Fibroblast of skin of right biceps (primary cell): ENCODE measurements at places on chromosomes 1 and 21.

GRCh38 chr1:53015508-53015860 is 46.5 kb upstream of the PODN start:
- DNase-seq: no peak

- peak; percentile 74 for DNase-seq
These were observed 102.3 kb downstream of the OMA1 start for GRCh38 chr1:58443986-58444868.

GRCh38 chr1:183881387-183882131 is 76.6 kb downstream of the RGL1 start:
- peak; percentile 93 for DNase-seq

- DNase-seq: peak; percentile 58
These were observed 1.8 kb upstream of the CYB5R1 start for GRCh38 chr1:202968895-202969295.

DNA sequence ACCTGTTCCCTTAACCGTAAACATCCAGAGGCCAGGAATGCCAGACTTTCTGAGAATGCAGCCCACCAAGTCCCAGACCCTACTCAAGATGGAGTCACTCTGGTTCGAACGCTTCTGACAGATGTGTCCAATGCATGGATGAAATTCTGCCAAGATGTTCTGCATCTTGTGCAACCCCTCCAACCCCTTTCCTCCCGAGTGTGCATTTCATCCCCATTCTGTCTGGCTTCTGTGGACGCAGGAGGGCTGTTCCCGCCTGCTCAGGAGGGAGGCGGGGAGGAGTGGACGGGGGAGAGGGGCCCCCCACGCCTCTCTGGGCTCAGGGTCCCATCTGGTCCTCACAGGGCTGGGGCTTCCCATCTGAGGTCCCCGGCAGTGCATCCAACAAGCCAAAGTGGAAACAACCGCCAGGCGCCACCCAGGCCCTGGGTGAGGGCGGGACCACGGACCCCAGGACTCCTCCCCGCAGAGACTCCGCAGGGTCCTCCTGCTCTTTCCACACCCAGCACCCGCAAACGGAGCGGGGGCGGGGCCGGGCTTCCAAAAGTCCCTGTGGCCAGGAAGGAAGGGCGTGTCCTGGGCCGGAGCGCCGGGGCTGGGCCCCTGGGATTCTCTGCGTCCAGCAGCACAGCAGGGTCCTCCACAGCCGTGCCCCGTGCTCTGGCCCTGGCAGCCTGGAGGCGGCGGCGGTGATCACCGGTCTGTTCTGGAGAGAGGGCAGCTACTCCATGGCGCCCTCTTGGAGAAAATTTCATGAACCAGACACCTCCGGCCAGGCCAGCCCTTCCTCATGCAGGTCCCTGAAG is 27.8 kb upstream of the SUMO3 start:
- DNase-seq: peak; percentile 61

- DNase-seq: peak; percentile 97
These were observed 26.2 kb upstream of the A3GALT2 start for GRCh38 chr1:33346927-33347649.

GRCh38 chr1:208349694-208350330 is 105.6 kb upstream of the PLXNA2 start:
- DNase-seq: no peak

GRCh38 chr1:206486995-206487788 is 16.9 kb downstream of the IKBKE start:
- no peak for DNase-seq

DNA sequence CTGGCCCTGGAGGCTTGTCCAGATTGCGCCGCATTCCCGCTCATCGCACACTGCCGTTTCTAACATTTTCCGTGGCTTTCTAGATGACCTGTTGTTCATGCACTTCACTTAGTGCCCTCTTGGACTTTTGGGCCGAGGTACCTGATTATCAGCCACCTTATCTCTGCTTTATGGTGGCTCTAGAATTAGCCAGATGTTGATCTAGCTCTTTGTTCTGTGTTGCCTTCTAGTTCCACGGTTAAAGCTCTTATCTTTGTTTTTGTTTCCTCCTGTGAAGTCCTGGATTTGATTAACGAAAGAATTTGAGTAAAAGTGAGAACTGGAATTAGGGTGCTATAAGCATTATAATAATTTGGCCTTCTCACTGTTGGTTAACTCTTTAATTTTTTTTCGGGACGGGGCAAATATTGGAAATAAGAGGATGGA is 945 bp downstream of the RNPEP start:
- no peak for DNase-seq

GRCh38 chr1:227942021-227942715 is 5.6 kb downstream of the WNT9A start:
- DNase-seq: no peak

GRCh38 chr1:29757866-29758780 is 521.8 kb downstream of the PTPRU start:
- no peak for DNase-seq

DNA sequence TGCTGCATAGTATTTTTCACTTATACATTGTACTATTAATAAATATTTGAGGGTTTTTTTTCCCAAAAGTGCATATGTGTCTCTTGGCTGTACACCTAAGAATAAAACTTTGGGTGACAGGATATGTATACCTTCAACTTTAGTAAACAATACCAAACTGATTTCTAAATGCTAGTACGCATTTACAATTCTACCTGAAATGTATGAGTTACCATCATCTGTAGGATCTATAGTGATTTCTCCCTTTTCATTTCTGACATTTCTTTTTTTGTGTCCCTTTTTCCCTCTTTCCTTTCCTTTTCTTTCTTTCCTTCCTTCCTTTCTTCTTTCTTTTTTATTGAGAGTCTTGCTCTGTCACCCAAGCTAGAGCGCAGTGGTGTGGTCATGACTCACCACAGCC is 16.7 kb upstream of the BMP8B start:
- DNase-seq: no peak

DNA sequence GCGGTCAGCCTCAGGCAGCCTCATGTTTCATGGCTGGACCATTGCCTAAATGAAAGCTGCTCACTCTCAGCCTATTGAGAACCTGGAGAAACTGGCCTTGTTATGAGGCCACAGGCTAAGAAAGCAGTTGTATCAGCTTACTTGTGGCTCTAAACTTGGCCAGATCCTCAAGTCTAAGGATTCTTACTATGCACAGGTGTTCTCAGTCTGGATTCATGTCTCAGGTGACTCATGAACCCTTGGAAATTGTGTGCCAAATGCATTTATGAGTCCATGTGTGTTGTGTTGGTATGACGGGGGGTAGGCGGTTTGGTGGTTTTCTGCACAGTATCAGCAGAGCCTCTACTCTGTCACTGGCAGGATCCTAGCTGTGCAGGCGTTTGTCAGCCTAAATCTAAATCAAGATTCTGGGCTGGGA is 90.4 kb downstream of the ROR1 start:
- no peak for DNase-seq

DNA sequence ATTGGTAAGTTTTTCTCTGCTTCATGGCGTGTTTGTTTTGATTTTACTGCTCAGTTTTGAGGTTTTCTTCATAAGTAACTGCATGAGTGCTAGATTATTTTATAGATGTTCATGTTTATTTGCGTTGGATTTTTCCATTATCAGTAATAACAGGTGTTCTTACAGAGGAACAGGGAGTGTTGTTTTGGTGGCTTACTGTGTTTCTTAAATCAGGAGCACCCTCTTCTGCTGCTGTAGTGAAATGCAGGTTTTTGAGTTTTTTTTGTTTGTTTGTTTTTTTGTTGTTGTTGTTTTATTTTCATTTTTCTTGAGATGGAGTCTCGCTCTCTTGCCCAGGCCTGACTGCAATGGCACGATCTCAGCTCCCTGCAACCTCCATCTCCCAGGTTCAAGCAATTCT is 32.6 kb downstream of the CTBS start:
- DNase-seq: no peak

DNA sequence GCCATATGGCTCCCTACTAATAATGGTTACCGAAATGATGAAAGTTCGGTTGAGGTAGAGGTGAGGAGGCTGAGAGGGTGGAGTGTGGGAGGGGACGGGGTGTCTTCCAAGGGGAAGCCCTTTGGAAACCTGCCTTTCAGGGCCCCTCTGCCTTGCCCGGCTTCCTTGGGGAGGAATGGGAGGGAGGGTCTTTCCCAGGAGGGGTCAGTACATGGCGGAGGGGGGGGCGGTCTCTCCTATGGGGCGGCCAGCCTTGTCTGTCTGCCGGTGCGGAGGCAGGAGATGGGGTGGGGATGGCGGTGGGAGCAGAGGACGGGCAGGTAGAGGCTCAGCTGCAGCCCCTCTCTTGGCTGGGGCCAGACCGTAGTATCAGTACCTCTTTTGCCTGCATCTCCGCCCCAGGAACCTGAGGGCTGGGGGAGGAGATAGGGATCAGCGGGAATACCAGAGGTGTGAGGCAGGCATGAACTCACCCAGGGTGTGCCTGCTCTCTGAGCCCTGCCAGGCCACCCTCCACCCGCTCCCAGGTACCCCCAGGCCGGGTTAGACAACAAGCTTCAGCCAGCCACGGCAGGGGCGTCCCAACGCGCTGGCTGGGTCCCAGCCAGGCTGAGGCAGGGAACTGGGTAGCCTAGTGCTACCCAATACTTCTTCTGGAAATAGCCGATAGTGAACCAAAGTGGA is 79.4 kb upstream of the POU3F1 start:
- DNase-seq: no peak

DNA sequence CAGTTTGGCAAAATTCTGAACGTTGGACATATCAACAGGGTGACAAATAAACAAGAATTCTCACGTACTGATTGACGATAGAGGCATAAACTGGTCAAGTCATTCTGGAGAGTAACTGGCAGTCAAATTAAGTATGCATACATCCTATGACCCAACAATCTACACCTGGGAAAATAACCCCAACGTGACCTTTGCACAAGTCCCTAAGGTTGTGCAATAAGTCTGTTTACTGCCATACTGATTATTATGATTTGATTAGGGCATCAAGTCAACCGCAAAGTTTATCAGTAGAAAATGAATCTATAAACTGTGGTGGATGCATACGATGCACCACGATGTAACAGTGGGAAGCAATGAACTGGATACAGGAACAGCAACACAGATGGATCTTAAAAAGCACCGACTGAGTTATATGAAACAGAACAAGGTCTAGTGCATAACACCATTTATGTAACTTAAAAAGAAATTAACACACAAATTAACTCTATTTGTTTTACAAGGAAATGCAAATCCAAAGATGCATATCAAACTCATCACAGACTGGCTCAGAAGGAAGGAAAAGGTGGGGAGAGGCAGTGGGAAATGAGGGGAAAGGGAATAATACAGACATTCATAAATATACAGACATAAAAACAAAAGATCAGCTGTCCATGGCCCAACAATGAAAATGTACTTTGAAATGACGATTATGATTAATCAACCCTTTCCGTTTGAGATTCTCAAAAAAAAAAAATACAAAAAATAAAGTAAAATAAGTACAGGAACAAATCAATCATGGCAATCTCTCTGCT is 41.0 kb upstream of the SEC16B start:
- no peak for DNase-seq

DNA sequence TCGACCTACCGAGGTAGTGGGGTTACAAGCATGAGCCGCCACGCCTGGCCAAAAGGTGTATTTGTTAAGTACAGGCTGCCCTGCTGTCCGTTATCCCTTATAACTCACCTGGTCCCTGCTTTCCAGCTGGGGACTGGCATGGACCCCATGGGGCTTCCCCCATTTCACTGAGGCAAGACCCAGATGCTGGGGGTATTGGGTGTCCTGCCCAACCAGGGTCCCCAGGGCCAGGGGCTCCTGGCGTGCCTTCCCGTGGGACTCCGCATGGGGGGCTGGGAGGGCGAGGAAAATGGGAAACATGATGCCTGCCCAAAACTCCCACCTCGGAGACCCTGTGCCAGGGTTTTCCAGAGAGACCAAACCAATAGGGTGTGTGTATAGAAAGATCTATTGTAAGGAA is 64.4 kb downstream of the FAAP20 start:
- DNase-seq: no peak

DNA sequence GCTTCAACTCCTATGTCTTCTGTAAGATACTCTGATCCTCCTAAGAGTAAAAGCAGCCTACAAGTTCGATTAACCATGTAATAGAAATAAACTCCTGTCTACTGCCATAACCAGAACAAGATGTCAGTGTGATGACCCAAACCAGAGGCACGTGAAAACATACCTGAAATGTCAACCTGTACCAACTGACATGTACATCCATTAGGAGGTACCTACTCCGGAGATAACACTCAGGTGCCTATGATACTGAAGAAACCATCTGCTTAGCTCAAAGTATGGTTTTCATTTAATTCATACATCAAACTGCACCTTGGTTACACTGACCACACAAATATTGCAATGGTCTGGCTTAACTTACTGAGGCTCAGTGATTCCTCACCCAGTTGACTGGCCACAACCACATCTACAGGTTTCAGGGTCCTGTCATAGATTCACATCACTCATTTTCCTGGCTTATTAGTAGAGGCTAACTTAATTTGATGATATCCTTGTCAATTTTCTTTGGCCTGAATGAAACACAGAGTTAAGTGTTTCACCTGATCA is 4.4 kb downstream of the ITPKB start:
- no peak for DNase-seq

DNA sequence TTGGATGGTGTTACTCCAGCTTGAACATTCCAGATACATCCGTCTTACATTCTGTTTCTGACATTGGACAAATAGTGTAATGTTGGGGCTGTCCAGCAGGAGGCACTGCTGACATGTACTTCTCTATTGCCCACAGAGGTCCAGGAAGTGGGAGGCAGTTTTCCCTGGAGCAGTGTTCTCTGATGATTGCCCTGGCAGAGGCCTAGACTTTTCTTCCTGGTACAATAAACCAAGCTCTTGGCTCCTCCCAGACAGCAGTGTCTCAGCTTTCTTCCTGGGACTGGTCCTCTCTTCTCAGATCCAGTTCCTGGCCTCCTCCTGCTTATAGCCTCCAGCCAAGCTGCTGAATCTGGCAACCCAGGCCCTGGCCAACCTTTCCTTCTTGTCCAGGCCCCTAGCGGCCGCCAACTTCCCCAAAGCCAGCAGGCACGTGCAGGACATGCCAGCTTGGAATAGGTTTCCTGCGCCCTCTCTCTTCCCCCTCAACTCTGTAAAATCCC is 14.9 kb upstream of the IFNLR1 start:
- peak; percentile 85 for DNase-seq

DNA sequence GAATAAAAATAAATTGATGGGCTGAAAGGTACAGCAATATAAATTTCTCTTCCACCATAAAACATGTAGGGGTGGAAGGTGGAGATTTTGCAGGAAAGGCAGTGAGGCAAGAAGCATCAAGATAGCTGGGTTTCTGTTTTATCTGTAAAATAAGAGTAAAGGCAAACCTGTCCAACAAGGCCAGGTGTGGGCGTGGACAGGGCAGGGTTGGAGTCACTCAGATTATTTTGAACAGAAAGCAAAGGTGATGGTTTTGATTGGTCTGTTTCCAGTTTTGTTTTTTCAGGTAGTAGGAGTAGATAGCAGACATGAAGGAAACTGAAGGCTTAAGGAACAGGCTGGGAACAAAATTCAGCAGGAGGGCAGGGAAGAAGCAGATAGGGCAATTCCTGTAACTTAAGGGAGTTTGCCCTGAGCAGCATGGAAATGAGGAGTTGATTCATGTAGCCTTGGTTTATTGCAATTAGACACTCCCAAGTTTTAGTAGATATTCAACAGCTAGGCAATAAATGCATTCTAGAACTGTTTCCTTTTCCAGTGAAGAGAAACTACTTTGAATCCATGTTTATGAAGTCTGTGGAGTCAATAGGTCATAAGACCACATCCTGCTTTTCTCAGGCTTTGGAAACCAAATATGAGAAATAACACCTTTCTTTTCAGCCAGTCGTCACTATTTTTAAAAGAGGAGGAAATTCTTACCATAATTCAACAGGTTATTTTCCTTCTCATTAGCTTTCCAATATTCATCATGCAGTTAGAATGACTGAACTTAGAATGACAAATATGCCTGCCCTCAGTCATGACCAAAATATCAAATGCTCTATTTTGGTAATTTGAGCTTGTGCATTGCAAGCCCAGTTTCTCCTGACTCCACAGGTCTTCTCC is 38.7 kb upstream of the CD55 start:
- DNase-seq: peak; percentile 21
